ENCODE measurements at places on chromosomes 6 and 20.

DNA sequence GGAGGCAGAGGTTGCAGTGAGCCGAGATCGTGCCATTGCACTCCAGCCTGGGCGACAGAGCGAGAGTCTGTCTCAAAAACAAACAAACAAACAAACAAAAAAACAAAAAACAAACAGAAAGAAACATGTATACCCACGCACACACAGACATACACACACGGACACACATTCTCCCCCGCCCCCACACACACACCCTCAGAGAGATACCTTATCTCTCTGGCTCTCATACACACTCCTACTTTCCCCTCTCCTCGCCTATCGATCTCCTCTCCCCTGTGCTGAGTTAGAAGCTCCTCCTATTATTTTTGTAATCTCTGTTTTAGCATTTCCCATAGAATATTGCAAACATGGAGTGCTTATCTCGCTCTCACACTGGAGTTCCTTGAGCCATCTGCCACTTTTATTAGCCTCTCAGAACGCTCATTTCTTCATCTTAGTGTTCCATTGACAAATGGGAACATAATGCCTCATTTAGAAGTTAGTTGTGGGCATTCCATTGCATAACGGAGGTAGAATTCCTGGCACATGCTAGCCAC lies 144.2 kb upstream of the CITED2 start:
- DNase-seq: no peak

- no peak for DNase-seq
Measured at GRCh38 chr6:23522792-23523547, 603.0 kb upstream of the NRSN1 start.

DNA sequence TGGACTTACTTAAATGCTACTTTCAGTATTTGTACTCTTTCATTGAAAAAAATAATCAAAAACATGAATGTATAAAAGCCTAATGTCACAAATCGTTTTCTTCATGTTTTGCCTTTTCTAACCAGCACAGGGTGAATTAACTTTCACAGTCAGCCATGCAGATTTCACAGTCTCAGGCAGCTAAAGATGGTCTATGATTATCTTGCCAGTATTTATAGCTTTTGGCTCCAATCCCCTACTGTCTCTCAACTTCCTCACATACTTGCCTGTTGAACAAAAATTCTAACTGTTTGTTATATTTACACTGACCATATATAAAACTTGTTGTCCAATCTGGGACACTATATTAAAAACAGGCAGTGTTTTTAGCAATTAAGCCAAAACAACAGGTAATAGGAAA lies 358.2 kb downstream of the ARHGAP18 start:
- DNase-seq: no peak

- DNase-seq: no peak
Measured at GRCh38 chr20:25072226-25072811, 9.6 kb downstream of the VSX1 start.

- DNase-seq: no peak
Measured at GRCh38 chr6:101682937-101683336, 289.4 kb downstream of the GRIK2 start.
